Activated T-helper 2 cell treated with anti-CD3 and anti-CD28 coated beads, Interferon-gamma antibody, Interleukin-2, Interleukin-4, amounts not matched to agents 10 μg/mL and 5 μg/mL and 100 μg/mL, durations not matched to agents 14 hours and 24 hours and 36 hours (primary cell): ENCODE measurements at places on chromosomes 3 and 15.

GRCh38 chr3:117665296-117665695, 955.7 kb downstream of the TUSC7 start:
- H3K36me3 ChIP-seq = no peaks in the 10 kb centered on the region
- H3K27ac ChIP-seq = no peak overlapping the region
- H3K27me3 ChIP-seq = no peaks in the 10 kb centered on the region
- DNase-seq = no peak
- no peak overlapping the region for H3K4me3 ChIP-seq
- no peaks in the 10 kb centered on the region for H3K4me1 ChIP-seq

DNA sequence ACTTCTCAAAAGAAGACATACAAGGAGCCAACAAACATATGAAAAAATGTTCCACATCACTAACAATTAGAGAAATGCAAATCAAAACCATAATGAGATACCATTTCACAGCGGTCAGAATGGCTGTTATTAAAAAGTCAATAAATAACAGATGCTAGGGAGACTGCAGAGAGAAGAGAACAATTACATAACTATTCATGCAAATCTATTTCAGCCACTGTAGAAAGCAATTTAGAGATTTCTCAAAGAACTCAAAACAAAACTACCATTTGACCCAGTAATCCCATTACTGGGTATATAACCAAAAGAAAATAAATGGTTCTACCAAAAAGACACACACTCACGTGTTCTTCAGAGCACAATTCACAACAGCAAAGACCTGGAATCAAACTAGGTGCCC, 116.3 kb downstream of the VPS13C start:
- no peak overlapping the region for H3K4me3 ChIP-seq
- peaks cover 38% of the 10 kb centered on the region for H3K36me3 ChIP-seq
- H3K27me3 ChIP-seq = no peaks in the 10 kb centered on the region
- H3K27ac ChIP-seq = no peak overlapping the region
- DNase-seq = no peak

DNA sequence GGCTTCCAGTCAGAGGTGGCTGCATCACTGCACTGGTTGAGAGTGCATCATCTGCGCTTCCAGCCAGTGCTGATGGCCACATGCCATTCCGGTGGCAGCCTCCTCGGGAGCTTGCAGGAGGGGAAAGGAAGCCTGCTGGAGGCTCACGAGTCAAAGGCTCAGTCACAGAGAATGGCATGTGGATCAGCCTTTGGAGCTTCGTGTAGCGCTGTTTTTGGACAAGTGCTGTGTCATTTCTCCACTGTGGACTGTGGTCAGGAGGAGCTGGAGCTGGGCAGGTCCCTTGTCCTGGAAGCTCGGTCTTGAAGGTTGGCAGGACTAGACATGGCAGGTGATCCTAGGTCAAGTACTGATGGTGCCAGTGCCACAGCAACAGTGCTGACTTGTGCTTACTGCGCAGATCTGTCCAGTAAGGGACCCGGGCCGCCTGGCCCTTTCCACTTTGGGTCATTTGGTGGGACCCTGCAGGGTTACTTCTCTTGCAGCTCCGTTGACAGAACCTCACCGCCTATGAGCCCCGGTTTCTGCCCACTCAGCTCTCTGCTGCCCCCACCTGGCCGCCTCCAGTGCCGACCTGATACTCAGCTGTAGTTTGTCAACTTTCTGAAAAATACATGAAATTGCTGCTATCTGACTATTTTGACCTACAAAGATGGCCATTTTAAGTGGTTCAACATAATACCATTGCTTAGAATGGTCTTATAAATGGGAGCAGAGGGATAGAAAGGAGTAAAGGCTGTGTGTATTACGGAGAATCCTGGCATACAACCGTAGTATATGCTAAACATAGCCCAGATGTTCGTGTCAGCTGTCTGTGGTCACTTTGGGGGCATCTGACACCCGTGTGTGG, 27.6 kb upstream of the TRPM1 start:
- H3K4me1 ChIP-seq = no peaks in the 10 kb centered on the region
- H3K36me3 ChIP-seq = no peaks in the 10 kb centered on the region
- peak; percentile 63 for DNase-seq
- H3K4me3 ChIP-seq = no peak overlapping the region
- no peaks in the 10 kb centered on the region for H3K27me3 ChIP-seq
- no peak overlapping the region for H3K27ac ChIP-seq

DNA sequence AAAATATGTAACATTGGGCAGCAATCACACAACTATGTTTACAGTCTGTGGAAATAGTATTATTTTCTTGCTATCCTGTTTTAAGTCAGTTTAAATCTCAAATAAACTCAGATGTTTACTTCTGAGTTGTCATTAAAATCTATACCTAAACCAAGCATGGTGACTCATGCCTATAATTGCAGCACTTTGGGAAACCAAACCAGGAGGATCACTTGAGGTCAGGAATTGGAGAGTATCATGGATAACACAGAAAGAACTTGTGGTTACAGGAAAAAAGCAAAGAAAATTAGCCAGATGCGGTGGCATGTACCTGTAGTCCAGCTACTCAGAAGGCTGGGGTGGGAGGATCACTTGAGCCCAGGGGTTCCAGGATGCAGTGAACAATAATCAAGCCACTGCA, 631.6 kb upstream of the EPHA6 start:
- H3K4me1 ChIP-seq = no peaks in the 10 kb centered on the region
- no peak for DNase-seq
- no peak overlapping the region for H3K27ac ChIP-seq
- no peaks in the 10 kb centered on the region for H3K27me3 ChIP-seq

DNA sequence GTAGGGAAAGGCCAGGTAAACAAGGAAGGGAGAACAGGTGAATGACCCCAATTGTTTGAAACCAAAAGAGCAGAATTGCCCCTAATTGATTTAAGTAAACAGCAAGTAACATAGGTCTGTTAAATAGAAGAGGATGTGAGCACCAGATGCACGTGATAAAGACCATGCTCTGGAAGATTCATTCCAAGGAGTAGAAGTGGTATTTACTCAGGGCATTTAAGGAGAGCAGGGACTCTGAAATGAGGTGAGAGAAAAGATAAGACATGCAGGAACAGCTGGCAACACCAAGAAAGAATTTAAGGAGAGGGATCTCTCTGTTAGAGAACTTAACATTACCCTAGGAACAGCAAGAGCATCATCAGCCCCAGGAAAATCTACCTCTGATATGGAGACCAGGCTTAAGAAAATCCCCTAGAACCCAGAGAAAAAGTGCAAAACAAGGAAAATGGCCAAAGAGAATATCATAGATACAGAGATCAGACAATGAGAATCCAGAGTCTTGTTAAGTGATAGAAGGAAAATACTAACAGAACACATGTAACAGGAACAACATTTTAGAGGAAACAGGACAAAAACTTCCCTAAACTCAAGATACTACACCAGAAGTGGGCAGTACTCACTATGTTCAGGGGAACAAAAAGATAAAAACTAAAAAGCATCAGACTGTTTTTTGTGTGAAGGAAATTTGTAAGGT, 6.4 kb downstream of the NUDT16 start:
- H3K4me3 ChIP-seq = no peak overlapping the region
- DNase-seq = no peak
- no peaks in the 10 kb centered on the region for H3K27me3 ChIP-seq
- no peak overlapping the region for H3K27ac ChIP-seq
- H3K4me1 ChIP-seq = peaks cover 39% of the 10 kb centered on the region

- H3K27me3 ChIP-seq = peaks cover 57% of the 10 kb centered on the region
- no peaks in the 10 kb centered on the region for H3K4me1 ChIP-seq
- no peak overlapping the region for H3K27ac ChIP-seq
- H3K4me3 ChIP-seq = no peak overlapping the region
- H3K36me3 ChIP-seq = no peaks in the 10 kb centered on the region
Observed at GRCh38 chr15:34757262-34757661, 2.5 kb upstream of the GJD2 start.

GRCh38 chr3:194711913-194712312, 26.2 kb downstream of the FAM43A start:
- DNase-seq = no peak
- H3K4me1 ChIP-seq = no peaks in the 10 kb centered on the region
- peaks cover 7% of the 10 kb centered on the region for H3K27me3 ChIP-seq

- peak within 1 kb of the TSS; percentile 99 for H3K4me3 ChIP-seq
- H3K27ac ChIP-seq = peak within 1 kb of the TSS; percentile 99
- no peak for DNase-seq
- H3K4me1 ChIP-seq = peaks cover 30% of the 10 kb centered on the region
Observed at GRCh38 chr3:4979428-4980228, at the start of gene BHLHE40. TSS of gene BHLHE40 (plus strand) at chr3:4979437. CDS start at chr3:4979719, 282 bp downstream.

DNA sequence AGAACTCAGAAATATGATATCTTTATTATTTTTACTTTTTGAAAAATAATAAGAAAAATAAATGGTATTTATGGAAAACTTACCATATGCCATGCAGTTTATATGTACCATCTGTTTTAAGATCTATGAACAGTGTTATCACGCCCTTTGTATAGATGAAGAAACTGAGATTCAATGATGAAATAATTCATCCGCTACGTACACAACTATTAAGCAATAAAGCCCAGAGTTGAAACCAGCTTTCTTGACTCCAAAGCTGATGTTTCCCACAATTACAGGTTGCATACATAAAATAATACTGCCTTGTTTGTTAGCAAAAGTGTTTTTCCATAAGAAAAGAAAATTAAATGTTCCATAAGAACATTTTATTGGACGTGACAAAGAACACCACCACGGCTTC, 67.2 kb upstream of the BCL6 start:
- DNase-seq = no peak
- no peak overlapping the region for H3K4me3 ChIP-seq
- H3K27ac ChIP-seq = no peak overlapping the region

DNA sequence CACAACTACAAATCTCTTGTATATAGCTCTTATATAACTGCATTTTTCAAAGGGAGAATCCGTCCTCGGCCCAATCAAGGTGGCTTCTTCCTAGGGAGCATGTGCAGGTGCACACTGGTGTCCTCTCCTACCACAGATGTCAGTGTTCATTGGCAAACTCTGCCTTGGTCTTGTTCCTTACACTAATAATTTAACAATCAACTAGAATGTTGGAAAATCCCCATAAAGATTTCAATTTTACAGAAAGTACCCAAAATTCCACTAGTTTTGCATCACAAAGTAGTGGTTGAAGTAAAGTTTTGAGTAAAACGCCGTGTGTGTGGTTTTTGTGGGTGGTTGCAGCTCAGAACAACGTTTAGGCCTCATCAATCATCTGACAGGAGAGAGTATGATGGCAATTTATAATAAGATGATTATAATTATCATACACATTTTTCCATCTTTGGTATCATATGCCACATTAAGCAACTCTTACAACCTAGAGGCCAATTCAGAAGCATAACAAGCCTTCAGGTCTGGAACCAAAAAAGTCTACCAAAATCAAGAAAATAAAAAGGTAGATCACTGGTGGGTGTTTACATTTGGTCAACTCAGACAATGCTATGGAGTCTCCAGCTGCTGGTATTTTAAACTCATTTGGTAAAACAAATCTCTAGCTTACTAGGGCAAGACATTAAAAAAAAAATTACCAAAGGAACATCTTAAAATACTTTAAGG, 128.9 kb upstream of the BHLHE40 start:
- peak; percentile 48 for DNase-seq
- H3K4me3 ChIP-seq = peak overlapping the region; percentile 72
- peaks cover 50% of the 10 kb centered on the region for H3K36me3 ChIP-seq
- H3K27me3 ChIP-seq = no peaks in the 10 kb centered on the region
- H3K4me1 ChIP-seq = peaks cover 82% of the 10 kb centered on the region
- peak overlapping the region; percentile 97 for H3K27ac ChIP-seq

GRCh38 chr3:104825116-104825515, 541.6 kb upstream of the ALCAM start:
- H3K27ac ChIP-seq = no peak overlapping the region
- no peaks in the 10 kb centered on the region for H3K36me3 ChIP-seq
- DNase-seq = no peak
- H3K4me1 ChIP-seq = no peaks in the 10 kb centered on the region
- no peaks in the 10 kb centered on the region for H3K27me3 ChIP-seq

GRCh38 chr15:26972636-26973035, 1.7 kb downstream of the GABRG3 start:
- H3K4me1 ChIP-seq = no peaks in the 10 kb centered on the region
- no peak for DNase-seq
- no peaks in the 10 kb centered on the region for H3K36me3 ChIP-seq

DNA sequence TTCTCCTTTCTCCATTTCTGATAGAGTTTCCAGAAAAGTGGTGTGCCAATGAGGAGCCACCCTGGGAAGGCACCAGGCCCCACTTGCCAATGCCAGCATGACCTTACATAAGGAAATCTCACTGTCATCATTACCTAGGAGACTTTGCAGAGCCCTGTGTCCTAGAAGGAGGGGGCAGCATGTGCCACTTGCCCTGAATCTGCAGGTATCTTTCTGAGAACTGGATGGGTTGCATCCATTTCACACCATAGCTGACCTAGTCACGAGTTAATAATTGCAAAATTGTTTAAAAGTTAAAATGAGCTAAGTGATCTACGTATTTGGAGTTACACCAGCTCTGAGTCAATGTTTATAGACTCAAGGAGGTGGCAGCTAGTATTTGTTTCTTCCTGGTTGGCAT, 14.3 kb downstream of the CA12 start:
- no peak overlapping the region for H3K4me3 ChIP-seq
- H3K36me3 ChIP-seq = no peaks in the 10 kb centered on the region
- H3K27ac ChIP-seq = no peak overlapping the region
- H3K4me1 ChIP-seq = peaks cover 20% of the 10 kb centered on the region
- DNase-seq = no peak

DNA sequence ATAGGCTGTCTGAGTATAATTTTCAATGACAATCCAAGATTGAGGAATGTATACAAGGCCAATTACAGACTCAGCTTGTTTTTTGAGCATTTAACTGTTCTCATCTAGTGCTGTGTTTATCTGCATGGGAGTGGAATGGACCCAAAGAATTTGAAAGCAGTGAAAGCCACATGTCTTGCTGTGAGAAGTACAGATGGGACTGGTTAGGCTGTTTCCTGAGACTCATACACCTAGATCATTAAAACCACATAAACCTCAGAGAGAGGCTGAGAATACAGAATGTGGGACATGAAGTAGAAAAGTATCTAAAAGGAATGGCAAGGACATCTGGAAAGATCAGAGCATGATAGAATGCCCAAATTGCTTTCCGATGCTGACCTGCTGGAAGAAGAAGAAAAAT, 224.6 kb downstream of the NLGN1 start:
- DNase-seq = no peak
- no peak overlapping the region for H3K27ac ChIP-seq
- no peak overlapping the region for H3K4me3 ChIP-seq
- no peaks in the 10 kb centered on the region for H3K27me3 ChIP-seq

- no peaks in the 10 kb centered on the region for H3K4me1 ChIP-seq
- no peak overlapping the region for H3K27ac ChIP-seq
- H3K4me3 ChIP-seq = no peak overlapping the region
- H3K36me3 ChIP-seq = no peaks in the 10 kb centered on the region
Observed at GRCh38 chr15:61038910-61039309, 190.2 kb downstream of the RORA start.
